ENCODE measurements at places on chromosomes 3 and 15.

DNA sequence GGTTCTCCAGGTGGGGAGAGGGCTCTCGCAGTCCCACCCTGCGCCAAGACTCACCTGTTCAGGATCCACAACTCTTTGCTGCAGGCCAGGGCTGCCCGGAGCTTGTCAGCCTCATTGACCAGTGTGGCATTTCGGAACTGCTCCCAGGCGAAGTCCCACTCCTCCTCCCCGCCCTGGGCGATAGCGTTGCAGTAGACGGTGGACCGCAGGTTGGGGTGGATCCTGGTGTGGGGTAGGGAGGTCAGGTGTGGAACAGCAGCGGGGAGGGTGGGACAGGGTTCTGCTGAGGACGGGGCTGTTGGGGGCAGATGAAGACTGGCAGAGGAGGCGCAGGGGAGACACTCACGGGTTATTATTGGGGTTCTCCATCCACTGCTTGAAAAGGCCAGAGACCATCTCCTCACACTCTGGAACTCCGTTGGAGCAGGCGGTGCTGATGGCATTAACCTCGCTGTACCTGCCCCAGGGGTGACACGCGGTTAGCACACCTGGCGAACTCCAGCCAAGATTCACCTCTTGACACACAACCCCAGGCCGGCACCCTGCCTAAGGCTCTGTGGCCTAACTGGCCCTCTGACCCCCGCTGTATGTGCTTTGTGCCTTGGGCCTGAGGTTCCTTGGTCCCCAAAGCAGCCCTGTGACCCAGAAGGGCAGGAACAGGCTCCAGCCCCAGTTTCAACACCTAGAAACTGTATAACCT lies 16.1 kb downstream of the MESP2 start:
- DNase-seq, result no peak

- no peak for DNase-seq
These were observed 118.2 kb downstream of the NSMCE3 start for GRCh38 chr15:29151484-29151857.

DNA sequence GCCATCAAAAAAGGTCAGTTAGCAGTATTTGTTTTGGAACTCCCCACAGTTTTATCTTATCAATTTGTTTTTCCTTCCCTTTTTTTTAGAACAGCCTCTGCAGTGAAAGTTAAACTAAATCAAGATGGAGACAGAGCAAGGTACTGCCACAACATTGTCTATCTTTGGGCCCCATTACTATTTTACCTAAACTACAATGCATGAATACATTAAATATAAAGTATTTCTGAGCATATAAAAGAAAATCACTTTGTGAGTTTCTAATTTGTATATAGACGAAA lies 139.5 kb downstream of the MEIS2 start:
- DNase-seq, result no peak

DNA sequence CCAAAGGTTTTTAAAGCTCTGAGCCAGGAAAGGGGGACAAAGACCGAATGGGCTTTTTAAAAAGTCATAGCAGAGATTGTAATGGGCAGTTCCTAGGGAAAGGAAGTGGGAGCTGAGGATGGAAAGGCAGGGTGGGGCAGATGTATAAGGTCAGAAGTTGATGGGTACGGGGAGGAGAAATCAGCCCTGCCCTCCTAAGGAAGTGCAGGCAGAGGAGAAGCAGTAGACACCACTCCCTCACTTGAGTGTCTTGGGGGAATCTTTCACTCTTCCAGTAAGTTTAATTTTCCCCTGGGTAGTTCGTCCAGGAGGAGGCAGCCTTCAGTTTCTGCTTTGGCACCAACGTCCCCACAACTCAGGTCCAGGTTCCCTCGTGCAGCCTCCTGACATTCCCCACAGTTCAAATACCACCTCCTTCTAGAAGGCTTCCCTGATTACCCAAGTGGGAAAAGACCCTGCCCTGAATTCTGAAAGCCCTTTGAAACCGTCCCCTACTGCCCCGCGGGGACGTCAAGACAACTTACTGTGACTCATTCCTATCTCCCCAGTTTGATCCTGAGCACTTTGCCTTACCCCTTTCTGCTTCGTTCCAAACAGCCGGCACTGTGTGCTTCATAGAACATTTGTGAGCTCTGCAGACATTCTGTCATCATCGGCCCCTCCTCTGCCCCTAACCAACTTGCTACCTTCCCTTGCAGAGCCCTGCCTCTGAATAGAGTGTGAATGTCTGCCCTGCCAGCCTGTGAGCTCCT lies 14.3 kb upstream of the SRP14 start:
- no peak for DNase-seq

DNA sequence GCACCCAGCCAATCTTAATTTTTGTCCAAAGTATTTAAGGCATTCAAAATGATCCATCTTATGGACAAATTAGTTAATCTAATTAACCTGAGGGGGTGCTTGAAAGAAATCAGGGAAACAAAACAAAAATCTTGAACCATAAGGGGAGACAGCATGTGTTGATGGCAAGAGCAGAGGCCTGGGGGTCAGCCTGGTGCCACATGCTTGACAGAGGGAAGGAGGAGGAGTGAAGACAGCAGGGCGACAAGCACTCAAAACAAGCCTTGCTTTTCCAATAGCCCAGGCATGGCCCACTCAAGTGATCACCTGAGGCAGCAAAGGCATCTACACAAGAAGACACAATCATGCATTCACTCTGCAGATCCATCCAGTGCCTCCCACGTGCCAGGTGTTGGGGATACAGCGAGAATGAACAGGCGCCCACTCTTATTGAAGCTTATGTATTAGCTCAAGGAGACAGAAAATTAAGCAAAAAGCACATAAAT lies 25.0 kb upstream of the MGLL start:
- DNase-seq, result no peak

GRCh38 chr3:81217101-81217500 lies 544.3 kb downstream of the GBE1 start:
- DNase-seq, result no peak

GRCh38 chr3:143103652-143104051 lies 15.9 kb upstream of the CHST2 start:
- no peak for DNase-seq

GRCh38 chr15:87706001-87706400 lies 550.5 kb downstream of the NTRK3 start:
- DNase-seq, result no peak

DNA sequence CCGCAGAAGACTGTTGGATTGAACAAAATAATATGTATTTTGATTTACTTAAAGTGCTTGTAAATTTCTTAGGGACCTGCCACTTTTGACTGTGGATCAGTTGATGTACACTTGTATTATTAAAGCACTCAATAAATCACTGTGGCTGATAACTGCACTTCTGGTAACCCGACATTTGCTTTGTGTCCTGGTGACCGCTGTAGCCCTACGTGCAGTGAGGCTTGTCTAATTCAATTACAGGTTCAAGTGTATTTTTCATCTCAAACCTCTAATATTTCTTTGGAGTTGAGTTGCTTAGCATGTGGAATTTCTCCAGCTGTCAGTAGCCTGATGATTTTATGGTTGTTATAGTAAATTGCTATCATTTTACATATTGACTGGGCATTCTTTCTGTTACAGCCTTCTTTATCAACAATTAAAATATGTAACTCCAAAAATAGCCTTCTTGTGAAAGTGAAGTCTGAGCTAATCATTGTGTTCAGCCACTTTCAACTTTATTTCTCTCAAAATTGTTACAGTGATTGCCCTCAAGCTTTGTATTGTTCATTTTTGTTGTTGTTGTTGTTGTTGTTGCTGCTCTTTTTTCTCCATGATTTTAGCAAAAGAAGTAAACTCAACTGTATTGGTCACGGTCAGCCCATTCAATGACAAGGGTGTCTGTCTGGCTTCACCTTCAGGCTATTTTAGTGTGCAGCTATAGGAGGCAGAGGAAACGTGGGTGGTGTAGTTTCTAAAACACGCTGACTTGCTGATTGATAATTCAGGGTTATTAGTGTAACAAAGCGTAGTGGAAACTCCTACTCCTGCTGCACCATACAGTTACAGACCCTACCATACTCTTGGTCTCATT lies 215.1 kb upstream of the UBE2E1 start:
- DNase-seq, result no peak

- no peak for DNase-seq
These were observed 88.7 kb upstream of the C15orf39 start for GRCh38 chr15:75112848-75113492.

DNA sequence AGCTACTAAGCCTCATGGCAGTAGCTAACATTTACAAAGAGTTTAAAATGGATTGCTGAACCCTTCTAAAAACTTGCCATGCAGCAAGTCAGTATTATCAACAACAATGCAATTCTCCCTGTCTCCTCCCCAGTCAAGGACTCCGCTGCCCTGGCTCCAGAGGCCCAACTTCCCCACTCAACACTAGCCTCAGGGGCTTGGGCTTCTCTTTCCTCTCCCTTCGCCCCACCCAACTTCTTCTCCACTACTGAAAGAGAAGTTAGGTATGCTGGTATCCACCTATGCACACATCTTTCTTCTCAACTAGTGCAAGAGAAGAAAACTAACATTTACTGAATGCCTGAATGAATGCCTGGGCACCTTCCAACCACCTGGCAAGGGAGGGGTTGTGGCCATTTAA lies 30.7 kb downstream of the TLE3 start:
- no peak for DNase-seq

- DNase-seq, result no peak
These were observed 8.2 kb upstream of the TM6SF1 start for GRCh38 chr15:83099290-83099689.

GRCh38 chr3:45056608-45057301 lies 30.7 kb downstream of the CLEC3B start:
- DNase-seq, result no peak

Measured in activated T-cell treated with anti-CD3 and anti-CD28 coated beads for 48 hours (primary cell).